Ovary (tissue), 10 donors: ENCODE measurements at places on chromosomes 5 and 9. TPM values are rescaled to one million over a fixed set of nuclear protein-coding genes. Genes with fewer than 3 reads are reported as not detected.

The SPATA31E1 gene
- not detected for total RNA-seq

The POU5F2 gene
- 2.1 TPM for total RNA-seq

The ARHGEF37 gene
- total RNA-seq = 6.2 TPM

The NRARP gene
- 10.0 TPM for total RNA-seq

The PCDHGB1 gene
- 3.8 TPM for total RNA-seq

The CNTLN gene
- 16.2 TPM for total RNA-seq

The SPINK14 gene
- not detected for total RNA-seq
